ENCODE measurements at places on chromosomes 7 and 10.

DNA sequence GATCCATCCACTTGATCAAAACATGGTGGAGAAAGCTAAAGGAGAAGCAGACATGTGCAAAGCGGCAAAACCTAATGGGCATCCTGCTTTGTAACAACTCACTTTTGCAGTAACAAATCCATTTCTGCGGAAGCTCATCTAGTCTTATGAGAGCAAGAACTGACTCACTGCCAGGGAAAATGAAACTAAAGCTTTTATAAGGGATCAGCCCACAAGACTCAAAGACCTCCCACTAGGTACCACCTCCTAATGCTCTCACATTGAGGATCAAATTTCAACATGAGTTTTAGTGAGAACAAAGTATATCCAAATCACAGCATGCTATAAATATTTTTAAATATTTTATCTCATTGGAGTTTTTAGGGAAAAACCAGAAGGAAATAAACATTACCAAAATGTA is 120.1 kb upstream of the GNAI1 start:
- ATAC-seq: no peak

DNA sequence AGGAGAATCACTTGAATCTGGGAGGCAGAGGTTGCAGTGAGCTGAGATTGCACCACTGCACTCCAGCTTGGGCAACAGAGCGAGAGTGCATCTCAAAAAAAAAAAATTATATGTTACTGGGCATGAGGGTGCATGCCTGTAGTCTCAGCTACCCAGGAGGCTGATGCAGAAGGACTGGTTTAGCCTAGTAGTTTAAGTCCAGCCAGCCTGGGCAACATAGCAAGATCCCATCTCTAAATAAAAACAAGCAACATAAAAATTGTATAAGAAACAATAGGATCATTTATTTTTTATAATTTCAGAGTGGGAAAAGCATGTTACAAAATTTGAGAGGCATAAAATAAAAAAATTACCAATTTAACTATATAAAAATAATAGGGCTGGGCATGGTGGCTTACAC is 15.5 kb upstream of the CCAR1 start:
- no peak for ATAC-seq

GRCh38 chr10:46077141-46077554 is 31.1 kb upstream of the MSMB start:
- no peak for ATAC-seq

GRCh38 chr10:102400076-102400475 is 4.6 kb downstream of the NFKB2 start:
- ATAC-seq: no peak

DNA sequence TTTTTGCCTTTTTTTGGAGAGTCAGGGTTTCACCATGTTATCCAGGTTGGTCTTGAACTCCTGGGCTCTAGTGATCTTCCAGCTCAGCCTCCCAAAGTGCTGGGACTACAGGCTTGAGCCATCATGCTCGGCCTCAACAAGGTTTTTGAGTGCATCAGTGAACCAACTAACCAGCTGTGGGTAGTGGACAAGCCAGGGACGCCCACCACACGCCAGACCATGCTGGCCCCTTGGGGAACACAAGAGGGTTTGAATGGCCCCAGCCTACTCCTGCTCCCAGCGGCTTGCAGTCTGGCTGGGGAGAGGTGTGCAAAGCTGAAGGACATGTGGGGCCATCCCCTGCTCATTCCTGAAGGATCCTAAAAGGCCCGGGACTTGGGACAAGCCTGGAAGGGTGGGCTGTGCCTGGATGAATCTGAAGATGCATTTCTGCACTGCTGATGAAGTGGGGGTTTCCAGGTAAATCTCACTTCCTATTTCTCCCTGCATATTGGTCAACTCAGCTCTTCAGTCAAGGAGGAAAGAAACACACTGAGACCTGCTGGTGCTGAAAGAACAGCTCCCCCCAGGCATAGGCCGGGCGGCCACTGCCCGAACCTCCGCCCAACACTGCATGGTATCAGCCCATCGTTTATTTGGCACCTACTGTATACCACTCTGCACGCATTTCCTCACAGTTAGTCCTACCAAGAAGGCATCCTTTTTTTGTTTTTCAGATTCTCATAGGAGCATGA is 6.9 kb downstream of the MMD2 start:
- ATAC-seq: no peak

GRCh38 chr10:47109906-47110305 is 190.1 kb upstream of the GDF10 start:
- ATAC-seq: no peak

- no peak for ATAC-seq
Measured at GRCh38 chr7:16428672-16429071, 7.3 kb upstream of the CRPPA start.

- no peak for ATAC-seq
Measured at GRCh38 chr10:29323367-29323766, 34.5 kb downstream of the LYZL1 start.

DNA sequence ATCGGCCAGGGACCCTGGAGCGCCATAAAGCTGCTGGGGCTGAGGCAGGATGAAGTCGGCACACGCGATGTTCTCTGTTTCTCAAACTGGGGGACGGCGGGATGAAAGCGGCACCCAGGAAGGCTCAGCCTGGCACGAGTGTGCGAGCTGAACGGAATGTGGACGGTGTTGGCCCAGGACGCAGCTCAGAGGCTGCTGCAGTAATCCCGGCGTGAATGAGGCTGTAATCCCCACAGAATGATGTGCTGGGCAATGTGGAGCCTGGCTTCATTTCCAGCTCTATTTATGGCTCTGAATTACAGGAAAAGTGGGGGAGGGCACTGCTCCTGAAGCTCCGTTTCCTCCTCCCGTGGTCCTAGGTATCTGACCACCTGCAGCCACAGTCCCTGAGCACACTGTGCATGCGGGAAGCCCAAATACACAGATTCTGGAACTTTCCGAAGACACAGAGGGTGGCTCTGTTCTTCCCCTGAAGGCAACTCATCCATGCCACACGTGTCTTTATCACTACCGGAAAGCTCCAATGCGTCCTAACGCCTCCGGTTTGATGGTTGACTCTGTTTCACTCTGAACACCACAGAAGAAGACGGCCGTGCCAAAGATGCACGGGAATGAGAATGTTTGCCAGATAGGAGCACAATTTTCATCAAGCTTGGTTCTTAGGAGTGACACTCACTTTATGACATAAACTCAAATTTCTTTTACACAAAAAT is 37.6 kb downstream of the KLF6 start:
- ATAC-seq: no peak

GRCh38 chr7:73768641-73769480 is 1.2 kb downstream of the CLDN3 start:
- no peak for ATAC-seq

- no peak for ATAC-seq
Measured at GRCh38 chr10:9239298-9239697, 1184.8 kb downstream of the GATA3 start.

GRCh38 chr7:31373337-31374289 is 33.1 kb upstream of the NEUROD6 start:
- peak; percentile 73 for ATAC-seq

DNA sequence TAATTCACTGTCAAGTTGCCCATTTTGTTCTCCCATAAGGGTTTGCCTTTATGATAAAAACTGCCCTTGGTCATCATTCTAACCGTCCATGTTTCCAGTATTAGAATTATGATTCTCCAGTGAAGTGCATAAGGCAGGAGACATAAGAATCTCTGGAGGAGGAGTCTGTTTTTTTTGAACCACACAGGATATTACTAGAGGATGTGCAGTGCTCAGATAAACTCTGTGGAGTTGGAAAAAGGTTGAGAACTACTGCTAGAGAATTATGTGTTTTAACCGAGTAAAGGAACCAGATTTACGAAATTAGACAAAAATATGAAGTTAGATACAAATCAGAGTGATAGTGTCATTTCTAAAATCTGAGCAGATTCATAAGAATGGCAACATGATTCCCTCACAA is 40.5 kb downstream of the MDFIC start:
- no peak for ATAC-seq

DNA sequence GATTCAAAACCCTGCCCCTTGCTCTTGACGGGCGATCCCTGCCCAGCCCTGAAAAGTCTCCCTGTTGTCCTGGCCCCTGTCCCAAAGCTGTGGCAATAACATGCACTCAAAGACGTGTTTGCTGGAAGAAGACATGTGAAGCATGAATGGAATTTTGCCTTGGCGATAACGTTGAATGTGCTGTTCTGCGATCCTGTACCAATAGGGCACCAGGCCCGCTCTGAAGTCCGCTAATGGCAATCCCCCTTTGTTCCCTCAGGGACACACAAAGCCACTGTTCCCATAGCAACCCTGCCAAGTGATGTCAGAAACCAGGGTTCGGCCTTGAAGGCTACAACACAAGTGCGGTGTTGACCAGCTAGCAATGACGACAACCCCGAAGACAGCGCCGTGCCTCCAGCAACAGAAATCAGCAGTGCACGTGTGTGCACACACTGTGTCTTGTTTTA is 284.6 kb downstream of the KLF6 start:
- peak; percentile 88 for ATAC-seq

DNA sequence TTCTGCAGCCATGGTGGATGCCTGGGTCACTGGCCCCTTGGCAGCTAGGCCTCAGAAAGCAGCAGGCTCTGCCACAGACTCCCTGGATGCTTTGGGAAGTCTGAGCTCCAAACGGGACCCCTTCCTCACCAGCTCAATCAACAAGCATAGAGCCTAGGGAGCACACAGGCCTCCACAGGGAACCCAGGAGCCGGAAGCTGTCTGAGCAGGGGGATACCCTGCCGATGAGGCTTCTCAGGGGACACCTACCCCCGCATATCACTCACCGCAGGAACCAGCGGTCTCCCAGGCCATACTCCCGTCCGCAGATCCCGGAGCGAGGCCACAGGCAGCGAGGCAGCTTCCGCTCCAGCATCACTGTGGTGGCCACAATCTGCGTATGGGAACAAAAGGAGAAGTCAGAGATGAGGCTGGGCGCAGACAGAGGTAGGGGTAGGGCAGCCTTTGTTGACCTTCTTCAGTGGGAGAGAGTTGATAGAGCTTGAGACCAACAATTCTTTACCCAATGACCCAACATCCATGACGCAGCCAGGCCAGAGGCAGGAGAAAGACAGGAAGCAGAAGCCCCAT is 13.4 kb downstream of the TRPV6 start:
- ATAC-seq: no peak

GRCh38 chr10:100008142-100008522 is 1.6 kb downstream of the DNMBP start:
- no peak for ATAC-seq

- no peak for ATAC-seq
Measured at GRCh38 chr7:82413237-82413636, 30.3 kb downstream of the CACNA2D1 start.

DNA sequence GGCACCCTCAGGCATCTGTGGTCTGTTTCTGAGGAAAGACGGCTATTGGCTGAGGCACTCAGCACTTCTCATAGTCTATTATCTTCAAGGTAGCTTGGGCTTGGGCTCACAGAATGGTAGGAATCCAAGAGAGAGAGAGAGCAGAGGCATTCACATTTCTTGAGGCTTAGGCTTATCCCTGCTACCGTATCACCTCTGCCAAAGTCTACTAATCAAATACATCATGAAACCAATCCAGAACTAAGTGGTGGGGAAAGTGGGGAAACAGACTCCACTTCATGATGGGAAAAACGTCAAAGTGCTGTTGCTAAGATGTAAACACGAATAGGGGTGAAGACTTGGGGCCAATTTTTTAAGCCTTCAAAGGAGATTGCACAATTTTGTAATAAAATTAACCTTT is 271.1 kb upstream of the SEMA3D start:
- no peak for ATAC-seq

DNA sequence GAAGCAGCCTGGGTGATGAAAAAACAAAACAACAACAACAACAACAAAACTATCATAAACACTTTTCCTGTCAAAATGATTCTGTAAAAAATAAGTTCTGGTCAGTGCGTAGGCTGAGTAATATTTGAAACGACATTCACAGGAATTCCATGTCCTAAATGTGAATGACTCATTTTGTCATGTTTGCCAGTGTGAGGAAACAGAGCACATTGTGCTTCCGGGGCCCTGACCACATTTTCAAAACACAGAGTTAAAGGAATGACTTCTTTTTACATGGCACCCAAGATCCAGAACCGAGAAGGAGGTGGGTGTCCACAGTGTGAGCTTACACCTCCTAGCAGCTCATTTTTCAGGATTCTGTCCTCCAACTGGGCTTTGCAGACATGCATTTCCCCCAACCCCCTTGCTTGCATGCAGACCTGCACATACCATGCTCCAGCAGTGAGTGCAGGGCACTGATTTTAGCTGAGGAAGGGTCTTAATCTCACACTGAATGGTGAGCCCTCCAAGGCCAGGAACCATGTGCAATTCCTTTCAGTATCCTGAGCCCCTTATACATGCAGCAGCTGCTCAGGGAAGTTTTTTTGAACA is 3.0 kb downstream of the CLRN3 start:
- no peak for ATAC-seq

DNA sequence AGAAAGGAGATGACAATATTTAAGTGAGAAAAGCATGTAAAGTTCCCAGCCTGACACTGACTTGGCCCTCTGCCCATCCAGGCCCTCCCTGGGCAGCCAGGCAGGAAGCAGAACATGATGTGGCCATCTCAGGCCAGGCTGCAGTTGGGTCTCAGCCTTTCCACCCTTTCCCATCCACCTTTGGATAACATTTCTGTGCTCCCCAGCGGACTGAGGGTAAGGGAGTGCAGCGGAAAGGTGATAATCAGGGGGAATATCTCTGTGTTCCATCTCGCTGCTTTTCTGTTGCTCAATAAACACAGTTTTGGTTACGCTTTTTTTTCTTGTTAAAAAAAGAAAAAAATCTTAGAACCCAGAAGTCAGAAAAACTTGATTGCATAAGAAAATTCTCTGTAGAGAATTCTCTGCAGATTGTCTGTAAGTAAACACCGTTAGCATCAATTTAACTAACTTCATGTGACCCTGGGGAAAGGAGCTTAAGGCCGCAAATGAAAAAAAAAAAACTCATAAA is 37.2 kb upstream of the TARP start:
- no peak for ATAC-seq

GRCh38 chr7:47233996-47234395 is 347.9 kb downstream of the TNS3 start:
- ATAC-seq: no peak

DNA sequence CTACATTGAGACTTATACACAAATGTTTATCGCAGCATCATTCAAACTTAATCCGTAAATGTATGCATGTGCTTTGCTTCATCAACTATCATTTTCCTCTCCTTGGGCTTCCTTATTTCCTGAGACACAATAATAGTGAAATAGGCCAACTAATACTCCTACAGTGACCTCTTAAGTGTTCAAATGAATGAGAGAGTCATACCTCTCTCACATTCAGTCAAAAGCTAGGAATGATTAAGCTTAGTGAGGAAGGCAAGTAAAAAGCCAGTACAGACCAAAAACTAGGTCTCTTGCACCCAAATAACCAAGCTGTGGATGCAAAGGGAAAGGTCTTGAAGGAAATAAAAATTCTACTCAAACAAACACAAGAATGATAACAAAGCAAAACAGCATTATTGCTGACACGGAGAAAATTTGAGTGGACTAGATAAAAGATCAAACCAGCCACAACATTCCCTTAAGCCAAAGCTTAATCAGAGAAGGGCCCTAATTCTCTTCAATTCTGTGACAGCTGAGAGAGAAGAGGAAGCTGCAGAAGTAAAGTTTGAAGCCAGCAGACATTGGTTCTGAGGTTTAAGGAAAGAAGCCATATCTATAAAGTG is 72.3 kb downstream of the GLCCI1 start:
- ATAC-seq: no peak

Data from esophagus mucosa (tissue), 1 donor.